ENCODE measurements at places on chromosomes 11 and 22.

- DNase-seq = no peak
These were observed 7.9 kb downstream of the PPIL2 start for GRCh38 chr22:21673534-21674321.

GRCh38 chr22:50148991-50149721 lies 21.4 kb upstream of the PANX2 start:
- DNase-seq = no peak

DNA sequence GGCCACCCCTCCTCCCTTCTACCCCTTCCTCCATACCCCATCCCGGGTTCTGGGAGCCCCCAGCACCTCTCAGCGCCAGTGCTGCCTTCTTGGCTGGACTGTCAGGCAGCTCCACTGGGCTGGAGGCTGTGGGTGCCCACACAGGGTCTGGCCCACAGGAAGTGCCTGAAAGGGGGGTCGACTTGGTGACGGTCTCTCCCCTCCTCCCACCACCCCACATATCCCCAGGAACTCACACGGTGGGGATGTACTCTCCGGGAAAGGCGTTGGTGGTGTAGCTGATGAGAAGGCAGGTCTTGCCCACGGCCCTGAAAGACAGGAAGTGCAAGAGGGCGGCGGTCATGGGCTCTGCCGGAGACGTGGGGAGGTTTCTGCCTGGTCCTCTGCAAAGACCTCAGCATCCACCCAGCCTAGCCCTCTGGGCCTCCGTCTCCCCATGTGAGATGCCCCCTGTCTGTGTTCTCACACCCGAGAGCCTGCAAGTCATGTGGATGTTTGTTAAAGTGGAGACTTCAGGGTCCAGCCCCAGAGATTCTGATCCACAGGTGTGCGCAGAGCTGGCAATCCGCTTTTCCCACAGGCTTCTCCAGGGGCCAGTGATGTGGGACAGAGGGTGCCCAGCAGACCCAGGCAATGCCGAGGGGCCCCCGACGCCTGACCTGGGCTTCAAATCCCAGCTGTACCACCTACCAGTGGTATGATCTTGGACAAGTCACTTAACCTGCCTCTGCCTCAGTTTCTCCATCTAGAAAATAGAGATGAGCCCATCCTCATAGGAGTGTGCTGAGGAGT lies 2.5 kb downstream of the RAC2 start:
- DNase-seq = no peak

DNA sequence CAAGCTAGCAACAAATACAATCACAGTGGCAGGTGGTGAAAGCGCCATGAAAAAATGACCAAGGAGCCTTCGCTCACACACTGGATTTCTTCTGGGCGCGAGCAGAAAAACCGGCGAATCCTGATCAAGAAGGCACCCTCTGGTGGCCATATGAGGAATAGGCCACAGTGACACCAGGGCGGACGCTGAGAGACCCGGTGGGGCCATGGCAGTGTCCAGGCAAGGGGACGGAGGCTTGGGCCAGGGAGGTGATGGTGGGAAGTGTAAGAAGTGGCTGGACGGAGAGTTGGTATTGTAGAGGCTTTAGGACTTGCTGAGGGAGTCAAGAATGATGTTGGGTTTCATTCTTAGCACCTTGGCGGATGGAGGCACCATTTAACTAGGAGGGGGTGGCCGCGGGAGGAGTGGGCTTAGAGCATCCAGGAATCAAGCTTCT lies 16.9 kb upstream of the RAC2 start:
- no peak for DNase-seq

GRCh38 chr11:77821349-77821851 lies 456 bp downstream of the AAMDC start:
- DNase-seq = no peak

DNA sequence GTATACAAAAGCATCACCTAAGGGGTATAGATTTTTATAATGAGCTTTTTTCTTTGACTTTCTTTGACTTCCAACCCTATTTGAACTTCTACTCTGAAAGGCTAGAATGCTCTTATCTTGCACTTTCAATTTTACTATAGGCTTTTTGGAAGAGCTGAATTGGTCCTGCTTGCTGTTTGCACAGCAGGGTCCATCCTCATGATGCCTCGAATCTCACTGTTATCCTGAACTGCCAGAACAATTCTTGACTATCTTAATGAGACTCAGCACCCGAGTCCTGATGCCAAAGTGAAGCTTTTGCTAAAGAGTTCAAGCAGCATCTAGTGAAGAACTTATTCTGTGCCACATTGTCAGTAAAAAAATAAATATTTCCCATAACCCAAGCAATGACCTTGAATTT lies 488.3 kb upstream of the ANO5 start:
- DNase-seq = no peak

DNA sequence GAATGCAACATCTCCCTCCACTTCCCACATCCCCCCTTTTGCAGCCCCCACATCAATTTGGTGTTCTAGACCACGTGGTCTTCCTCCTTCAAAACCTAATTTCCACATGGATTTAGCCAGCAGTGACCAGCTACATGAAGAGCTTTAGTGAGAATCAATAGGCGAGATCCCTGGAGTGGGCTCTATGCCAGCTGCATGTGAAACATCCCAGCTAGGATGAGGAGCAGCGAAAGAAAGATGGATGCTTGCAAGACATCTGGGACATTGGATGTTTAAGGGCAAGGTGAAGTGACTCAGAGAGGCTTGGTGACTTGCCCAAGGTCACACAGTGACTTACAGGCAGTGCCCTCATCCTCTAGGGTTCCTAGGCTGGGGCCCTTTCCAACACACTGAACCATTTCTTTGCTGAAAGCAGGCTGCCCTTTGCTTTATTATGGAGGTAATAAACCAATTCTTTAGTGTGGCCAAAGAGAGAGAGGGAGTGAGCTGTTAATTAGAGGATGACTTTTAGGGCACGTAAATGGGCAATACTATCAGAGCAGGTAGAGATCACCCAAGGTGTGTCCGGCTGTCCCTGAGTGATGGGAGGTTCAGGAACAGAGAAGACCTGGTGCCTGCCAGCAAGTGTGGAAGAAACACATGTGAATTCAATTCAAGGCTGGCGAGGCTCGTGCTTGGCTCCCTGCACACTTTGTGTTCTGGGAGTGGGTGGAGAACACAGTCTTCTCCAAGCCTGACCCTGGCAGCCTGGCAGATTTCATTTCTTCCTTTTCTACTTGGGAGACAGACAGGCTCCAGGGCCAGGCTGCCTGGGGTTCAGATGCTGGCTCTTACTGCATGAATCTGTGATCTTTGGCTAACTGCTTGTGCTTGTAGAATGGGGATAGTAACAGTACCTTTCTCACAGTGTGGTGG lies 24.0 kb downstream of the TSPAN18 start:
- DNase-seq = no peak
